Fibroblast of skin of left biceps (primary cell): ENCODE measurements at places on chromosomes 5 and 9.

- no peak for DNase-seq
Observed at GRCh38 chr9:98625728-98626127, 83.0 kb downstream of the GABBR2 start.

DNA sequence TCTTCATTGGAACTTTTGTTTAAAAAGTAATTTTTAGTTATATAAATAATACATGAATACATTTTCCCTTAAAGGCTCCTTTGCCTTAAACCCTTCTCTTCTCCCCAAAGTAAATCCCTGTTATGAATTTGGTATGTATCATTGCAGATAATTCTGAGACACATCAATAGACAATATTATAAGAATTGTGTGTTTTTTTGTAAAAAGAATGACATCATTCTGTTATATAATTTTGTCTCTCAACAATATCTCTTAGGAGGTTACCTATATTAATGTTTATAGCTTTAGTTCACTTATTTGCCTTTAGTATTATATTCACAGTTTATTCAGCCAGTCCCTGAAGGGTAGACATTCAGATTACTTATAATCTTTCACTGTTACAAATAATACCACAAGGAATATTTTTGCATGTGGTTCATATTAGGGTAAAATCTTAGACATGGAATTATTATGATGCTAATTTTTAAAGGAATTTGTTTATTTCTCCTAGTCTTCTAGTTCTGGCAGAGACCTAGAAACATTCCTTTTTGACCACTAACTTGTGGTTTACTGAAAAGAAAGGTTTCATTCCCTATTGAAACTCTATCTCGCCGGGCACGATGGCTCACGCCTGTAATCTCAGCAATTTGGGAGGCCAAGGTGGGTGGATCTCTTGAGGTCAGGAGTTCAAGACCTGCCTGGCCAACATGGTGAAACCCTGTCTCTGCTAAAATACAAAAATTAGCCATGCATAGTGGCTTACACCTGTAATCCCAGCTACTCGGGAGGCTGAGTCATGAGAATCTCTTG is 105.6 kb downstream of the KCTD16 start:
- DNase-seq: no peak

- no peak for DNase-seq
Observed at GRCh38 chr5:28864006-28864405, 1825.6 kb upstream of the CDH9 start.

- DNase-seq: no peak
Observed at GRCh38 chr9:33809506-33809905, 7.5 kb upstream of the UBE2R2 start.

DNA sequence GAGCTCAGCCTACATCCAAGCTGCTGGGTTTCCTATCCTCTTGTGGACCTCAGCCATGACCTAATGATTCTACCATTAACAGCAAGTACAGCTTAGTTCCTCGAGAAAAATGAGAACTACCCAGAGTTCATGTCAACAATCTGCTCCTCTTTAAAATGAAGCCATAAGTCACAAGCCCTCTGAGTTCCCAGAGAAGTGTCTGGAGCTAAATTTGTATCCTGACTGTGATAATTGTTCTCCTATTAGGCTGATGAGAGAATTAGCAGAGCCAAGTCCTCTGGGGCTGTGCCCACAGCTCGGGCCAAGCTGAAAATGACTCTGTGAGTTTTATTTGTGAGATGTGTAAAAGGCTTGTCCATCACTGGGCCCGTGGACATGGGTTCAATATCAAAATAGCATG is 145.1 kb upstream of the SMIM23 start:
- no peak for DNase-seq

GRCh38 chr9:127611603-127611898 is 526 bp upstream of the STXBP1 start:
- DNase-seq: no peak

- no peak for DNase-seq
Observed at GRCh38 chr5:181037365-181037861, 2.7 kb upstream of the BTNL9 start.

DNA sequence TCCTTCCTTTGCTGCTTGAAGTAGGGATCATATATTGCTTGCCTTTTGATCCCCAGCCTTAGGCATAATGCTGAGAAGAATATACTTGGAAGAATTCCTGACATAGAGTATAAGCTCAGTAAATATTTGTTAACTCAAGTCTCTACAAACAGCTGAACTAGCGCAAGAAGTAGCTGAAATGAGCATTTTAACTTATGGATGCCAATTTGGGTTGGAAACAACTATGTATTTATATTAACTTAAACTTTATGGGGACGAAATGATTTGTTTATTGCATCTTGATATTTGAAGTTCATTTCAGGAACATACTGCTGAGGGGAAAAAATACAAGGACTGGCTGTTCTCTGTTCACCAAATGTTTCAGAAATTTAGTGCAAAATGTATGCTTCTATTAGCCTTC is 258.7 kb downstream of the CDH12 start:
- DNase-seq: no peak

DNA sequence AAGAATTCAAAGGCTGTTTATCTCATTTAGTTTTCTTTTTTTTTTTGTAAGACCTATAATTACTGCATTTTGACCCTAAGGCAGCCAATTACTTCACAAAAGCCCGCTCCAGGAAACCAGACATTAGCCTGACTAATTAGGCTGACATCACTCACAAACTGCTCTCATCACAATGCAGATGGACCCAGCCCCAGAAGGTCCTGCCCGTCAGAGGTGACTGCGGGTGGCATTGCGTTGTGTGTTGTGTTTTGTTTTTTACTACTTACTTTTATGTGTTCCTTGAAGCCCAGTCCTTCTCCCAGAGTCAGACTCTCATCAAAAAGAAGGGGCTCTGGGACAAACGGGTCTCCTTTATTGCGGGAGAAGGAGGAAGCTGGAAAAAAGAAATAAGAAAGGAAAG is 172.2 kb downstream of the HSD17B3 start:
- DNase-seq: no peak

- DNase-seq: no peak
Observed at GRCh38 chr5:72337159-72337558, 17.0 kb downstream of the PTCD2 start.

DNA sequence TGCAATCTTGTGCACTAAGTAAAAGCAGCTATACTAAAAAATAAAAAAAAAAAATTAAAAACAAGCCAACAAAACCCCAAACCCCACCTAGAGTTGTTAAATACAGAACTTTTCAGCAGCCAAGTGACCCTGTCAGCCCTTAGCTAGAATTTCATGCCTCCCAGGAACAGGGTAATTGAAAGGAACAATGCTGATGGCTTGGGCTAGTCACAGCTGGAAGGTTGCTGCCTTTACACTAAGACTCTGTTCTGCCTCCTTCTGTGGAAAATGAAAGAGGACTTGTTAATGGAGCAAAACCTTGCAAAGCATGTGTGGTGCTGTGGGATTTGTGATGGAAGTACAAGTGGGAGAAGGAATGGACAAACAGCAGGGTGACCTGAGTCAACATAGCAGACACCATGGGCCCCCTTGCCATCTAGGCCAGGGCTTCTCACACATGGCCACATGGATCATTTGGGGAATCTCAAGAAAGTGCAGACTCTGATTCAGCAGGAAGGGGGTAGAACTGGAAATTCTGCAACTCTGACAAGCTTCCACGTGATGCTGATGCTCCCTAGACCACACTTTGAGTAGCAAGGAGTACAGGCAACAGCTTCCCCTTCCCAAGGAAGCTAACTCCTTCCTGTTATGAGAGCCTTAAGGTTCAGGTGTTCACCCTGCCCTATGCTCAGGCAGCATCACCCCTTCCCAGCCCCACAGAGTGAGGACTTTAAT is 14.9 kb upstream of the TMEM252 start:
- no peak for DNase-seq

DNA sequence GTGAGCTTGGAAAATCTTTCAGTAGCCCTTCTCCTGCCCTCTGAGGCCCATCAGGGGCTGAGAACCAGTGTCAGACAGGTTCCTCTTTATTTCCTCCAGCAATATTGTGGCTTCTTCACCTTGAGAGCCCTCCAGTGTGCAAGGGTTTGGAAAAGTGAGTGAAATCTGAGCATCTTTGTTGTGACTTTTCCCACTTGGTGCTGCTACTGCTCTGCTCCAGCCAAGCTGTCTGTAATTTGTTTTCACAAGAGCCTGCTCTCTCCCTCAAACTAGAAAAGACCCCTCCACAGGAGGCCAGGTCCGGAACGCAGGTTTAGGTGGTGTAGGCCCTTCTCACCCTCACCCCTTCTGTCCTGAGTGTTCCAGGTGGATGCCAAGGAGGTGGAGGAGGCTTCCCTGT is 57.4 kb upstream of the SPRY4 start:
- no peak for DNase-seq

- no peak for DNase-seq
Observed at GRCh38 chr9:78130004-78130403, 98.4 kb upstream of the GNAQ start.

- DNase-seq: no peak
Observed at GRCh38 chr9:12425878-12426864, 267.0 kb upstream of the TYRP1 start.

DNA sequence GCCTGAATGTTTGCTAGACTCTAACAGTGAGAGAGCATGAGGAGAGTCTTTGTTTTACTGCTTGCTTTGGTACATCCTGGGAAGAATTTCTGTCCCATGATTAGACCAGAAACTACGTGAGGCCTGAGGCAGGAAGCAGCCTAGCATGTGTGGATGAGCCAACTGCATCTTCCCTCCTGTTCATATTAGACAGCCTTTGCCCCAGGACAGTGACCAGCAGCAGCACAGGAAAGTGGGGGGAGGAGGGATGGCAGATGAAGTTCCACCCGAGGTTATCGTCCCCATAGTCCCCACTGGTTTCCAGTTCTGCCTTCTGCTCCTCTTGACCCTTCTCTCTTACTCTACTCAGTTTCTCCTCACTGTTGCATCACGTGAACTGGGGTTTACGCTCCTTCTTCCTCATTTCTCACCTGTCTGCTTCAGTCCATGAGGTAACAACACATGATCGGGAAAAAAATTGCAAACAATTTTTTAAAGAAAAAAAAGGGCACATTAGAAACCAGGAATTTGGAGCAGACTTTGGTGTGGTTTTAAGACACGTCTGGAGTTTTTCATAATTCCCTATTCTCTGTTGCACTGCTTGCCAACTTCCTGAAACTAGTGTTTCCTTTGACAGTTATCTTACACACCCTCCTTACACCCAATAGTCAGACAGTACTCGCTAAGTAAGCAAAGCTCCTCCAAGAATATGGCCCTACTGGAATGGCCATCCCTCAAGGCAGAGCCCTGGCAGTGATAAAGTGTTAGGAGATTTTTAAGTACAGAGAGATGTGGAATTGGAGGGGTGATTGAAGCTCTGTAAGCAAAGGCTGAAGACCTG is 84.1 kb downstream of the SNX18 start:
- no peak for DNase-seq

GRCh38 chr5:66551945-66552344 is 44.2 kb upstream of the MAST4 start:
- DNase-seq: no peak

GRCh38 chr9:95381221-95381620 is 63.7 kb upstream of the FANCC start:
- DNase-seq: no peak

GRCh38 chr9:134550584-134550983 is 91.0 kb upstream of the COL5A1 start:
- DNase-seq: no peak

- DNase-seq: no peak
Observed at GRCh38 chr5:110802998-110803397, 64.2 kb downstream of the SLC25A46 start.

DNA sequence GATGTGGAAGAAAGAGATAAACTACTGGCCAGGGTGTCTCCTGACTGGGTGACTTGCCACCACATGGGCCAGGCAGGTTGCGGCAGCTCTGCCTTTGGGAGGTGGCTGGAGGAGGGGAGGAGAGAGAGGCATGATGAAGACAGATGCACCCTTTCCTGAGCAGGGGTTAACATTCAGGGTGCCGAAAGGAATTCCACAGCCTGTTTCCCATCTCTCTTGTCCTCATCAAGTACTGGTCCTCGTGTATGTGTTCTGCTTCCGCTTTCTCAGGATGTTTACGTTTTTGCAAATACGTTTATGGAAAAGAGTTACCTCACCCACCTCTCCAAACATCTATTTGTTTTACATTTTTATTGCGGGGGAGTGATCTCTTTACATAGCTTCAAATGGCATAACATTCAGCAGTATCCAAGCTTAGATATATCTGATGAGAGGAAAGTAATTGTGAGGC is 73.4 kb downstream of the C9orf85 start:
- no peak for DNase-seq

DNA sequence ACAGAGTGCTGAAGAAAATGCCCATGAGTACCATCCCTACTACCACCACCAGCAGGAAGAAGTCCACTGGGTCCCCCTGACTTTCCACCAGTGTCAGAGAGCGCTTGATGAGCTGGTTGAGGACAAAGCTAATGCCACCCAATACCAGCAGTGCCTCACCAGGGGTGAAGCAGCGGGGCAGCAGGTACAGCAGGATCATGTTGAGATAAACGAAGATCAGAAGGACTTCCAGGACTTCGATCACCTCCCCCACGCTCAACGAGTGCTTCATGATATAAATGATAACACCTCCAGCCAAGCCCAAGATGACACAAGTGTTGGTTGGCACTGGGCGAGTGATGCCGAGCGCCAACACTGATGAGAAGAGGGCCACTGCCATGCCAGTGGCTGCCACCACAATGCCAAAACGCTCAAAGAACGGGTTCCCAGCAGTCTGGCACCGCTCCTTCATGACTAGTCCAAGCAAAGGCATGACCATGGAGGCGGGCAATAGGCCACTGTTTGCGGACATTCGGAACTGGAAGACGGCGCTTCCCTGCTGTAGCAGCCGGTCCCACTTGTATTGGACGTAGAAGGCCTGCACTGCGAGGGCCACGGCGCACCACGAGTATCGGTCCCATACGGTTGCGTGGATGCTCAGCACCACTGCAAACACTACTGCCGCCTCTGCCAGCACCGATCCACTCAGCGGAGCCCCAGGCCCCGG is 679 bp downstream of the DOLK start:
- no peak for DNase-seq

GRCh38 chr9:108681851-108682590 is 173.8 kb downstream of the ACTL7B start:
- no peak for DNase-seq

DNA sequence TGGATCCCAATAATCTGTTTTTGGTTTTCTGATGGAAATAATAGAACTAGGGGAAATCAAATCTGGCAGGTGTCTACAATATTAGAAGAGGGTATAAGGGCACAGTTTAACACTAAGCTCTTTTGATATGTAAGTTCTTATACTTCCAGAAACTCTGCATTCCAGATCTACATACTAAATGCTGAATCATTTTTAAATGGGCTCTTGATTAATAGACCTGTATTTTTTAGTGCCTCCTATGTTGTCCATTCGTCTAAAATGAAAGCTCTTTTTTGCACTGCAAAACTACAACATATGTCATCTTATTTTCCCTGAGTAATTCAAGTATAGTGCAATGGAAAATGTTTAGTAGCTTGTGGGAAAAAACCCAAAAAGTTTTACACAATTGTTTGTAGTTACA is 44.2 kb downstream of the NR6A1 start:
- DNase-seq: no peak

- DNase-seq: no peak
Observed at GRCh38 chr5:173320259-173320658, 8.0 kb downstream of the STC2 start.
